ENCODE measurements at places on chromosomes 4 and X.

- DNase-seq, result peak; percentile 20
Measured at GRCh38 chrX:118346258-118347094, 570 bp downstream of the WDR44 start.

DNA sequence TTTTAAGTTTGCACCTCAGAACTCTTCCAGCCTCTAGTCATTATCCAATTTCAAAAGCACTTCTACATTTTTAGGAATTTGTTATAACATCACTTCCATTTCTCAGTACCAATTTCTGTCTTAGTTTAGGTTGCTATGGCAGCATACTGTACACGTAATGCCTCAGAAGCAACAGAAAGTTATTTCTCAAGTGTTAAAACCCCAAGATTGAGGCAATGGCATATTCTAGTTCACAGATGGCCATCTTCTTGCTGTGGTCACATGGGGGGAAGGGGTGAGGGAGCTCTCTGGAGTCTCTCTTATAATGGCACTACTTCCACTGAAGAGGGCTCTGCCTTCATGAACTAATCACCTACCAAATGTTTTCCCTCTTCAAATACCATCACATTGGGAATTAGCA is 220.3 kb upstream of the CTSO start:
- DNase-seq, result no peak

DNA sequence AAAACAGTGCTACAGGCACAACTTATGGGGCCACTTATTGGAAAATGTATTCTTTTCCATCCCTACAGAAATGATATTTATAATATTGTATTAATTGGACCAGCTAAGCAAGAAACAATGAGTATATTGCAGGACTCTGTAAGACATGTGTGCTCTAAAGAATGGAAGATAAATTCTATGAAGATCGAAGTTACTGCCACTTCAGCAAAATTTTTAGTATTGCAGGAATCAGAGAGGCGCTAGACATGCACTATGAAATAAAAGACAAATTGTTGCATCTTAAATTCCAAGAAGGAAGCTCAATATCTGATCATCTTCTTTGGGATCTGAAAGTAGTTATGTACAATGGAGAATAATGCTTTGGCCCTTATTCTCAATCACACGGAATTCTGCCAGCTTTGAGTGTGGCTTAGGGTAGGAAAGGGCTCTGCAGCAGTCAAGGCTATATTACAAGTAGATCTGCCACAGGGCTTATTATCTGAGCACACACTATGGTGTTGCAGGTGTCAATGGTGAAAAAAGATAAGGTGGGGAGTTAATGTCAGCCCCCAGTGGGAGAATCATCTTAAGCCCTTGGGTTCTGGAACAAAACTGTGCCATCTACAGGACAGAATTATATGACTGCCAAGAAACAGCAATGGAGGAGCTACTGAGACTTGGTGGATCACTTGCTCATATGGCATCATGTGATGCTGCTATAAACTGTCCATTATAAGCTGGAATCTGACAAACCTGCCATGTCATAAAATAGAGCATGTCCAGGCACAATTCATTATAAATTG is 334.0 kb upstream of the NDST3 start:
- no peak for DNase-seq

- no peak for DNase-seq
Measured at GRCh38 chrX:85084770-85085393, 81.2 kb downstream of the APOOL start.

DNA sequence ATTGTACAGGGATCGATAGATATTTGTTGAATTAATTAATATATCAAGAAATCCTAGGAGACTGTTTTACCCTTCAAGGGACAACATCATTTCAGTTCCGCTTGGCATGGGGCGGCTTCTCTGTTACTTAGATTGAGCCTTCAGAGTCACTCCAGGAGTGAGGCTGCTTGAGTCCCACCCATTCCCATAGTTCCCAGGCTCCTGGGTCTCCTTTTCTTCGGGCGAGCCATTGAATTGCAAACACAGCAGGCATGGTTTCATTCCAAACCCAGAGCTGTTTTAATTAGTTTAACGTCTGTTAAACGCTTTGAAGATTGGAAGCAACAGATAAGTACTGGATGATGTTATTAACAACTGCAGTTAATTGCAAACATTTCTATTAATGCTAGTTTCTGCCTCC is 571 bp upstream of the EDA start:
- DNase-seq, result no peak

DNA sequence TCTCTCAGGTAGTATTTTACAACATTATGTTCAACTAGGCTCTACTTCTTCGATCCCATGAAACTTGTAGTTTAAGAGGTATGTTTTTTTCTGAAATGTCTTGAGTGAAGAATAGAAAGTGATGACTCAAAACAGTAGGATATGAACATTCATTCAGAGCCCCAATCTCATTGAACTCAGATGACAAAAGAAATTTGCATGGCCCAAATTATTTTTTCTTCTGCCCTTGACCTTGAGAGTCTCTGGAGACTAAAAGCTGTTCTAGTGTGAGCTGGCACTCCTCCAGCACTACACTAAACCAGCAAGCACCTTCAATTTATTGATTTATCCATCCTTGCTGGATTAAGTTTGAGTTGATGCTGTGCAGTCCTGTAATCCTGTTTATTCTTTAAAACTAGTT is 4.0 kb downstream of the DCLK2 start:
- DNase-seq, result no peak

DNA sequence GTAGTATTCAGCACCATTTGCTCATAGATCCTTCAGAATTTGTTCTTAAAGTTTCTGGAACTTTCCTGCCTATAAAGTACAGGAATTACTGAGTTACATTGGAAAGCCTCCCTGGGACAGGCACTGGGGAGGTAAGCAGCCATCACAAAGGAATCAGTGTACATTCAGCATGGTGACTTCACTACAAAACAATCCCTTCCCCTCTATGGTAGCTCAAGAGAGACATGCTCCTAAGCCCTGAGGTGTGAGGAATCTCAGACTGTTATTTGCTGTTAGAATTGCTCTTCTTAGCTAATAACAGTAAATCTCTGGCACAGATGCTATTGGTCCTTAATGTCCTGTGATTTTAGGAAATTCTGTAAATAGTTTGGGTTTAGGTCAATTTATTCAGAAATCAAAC is 1898.0 kb upstream of the PCDH7 start:
- DNase-seq, result no peak

- DNase-seq, result no peak
Measured at GRCh38 chr4:26061248-26061986, 147.4 kb downstream of the SMIM20 start.

GRCh38 chrX:109874548-109874947 is 128.4 kb upstream of the TMEM164 start:
- DNase-seq, result no peak

DNA sequence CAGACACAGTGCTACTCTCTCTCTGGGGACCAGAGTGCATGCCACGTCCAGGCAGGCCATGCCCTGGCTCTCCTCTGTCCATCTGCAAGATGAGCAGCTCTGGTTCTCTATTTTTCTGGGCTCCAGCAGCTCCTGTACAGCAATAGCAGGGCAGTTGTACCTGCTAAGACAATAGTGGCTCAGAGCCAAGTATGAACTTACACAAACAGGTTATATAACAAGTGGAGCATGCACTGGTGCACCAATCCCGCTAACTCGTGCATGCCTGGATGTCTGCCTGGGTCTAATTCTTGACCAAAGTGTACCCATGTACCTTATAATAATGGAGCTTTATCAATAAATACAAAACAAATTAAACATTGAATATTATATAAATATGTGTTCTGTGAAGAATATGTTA is 392.3 kb downstream of the CENPC start:
- DNase-seq, result no peak

GRCh38 chrX:23845351-23845817 is 62.4 kb downstream of the APOO start:
- DNase-seq, result no peak

- DNase-seq, result no peak
Measured at GRCh38 chr4:33064238-33064637, 2344.1 kb downstream of the PCDH7 start.

DNA sequence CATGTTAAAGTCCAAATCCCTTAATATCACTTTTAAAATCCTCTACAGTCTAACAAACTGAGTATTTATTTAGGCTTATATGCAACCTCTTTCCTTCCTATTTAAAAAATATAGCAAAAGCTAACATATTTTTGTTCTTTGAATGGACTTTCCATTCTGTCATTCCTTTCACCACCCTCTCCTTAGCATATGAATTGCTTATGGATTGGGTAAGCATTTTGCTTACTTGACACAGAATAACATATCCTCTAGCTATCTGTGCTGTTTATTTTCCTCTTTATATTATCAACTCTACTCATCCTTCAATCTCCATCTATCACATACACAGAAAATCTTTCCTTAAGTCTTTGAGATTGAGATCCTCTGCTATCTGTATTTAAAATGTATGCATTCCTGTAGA is 206.1 kb upstream of the NEIL3 start:
- DNase-seq, result no peak

GRCh38 chr4:518569-519083 is 19.6 kb downstream of the PIGG start:
- DNase-seq, result no peak

- no peak for DNase-seq
Measured at GRCh38 chr4:189096717-189097116, 844.0 kb upstream of the FRG1 start.

- no peak for DNase-seq
Measured at GRCh38 chr4:79899481-79899880, 173.5 kb downstream of the ANTXR2 start.

DNA sequence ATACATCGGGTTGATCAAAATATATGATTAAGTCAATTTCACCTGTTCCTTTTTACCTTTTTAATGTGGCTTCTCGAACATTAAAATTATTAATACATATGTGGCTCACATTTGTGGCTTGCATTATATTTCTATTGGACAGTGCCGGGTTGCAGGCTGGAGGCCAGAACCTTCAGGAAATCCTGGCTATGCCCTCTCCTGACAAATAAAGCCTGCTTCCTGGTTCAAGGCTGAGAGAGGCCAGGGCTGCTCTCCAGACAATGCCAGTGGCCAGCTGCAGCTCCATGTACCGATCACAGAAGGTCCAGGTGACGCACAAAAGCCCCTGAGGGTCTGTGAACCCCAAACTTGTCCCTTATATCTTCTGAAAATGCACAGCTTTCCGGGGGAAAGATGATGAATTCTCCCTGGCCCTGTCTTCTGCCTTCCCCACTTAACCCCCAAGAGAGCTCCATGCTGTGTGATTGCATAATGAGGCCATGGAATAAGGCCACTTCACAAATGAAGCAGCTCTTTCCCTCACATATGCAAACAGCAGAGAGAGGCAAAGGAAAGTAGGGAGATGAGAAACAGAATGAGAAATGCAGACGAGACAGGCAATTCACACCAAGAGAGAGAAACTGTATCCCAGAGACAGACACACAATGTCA is 241.2 kb downstream of the BCOR start:
- no peak for DNase-seq

GRCh38 chr4:11489453-11490083 is 60.9 kb upstream of the HS3ST1 start:
- DNase-seq, result no peak

GRCh38 chr4:139416073-139416673 is 37.7 kb upstream of the RAB33B start:
- no peak for DNase-seq

DNA sequence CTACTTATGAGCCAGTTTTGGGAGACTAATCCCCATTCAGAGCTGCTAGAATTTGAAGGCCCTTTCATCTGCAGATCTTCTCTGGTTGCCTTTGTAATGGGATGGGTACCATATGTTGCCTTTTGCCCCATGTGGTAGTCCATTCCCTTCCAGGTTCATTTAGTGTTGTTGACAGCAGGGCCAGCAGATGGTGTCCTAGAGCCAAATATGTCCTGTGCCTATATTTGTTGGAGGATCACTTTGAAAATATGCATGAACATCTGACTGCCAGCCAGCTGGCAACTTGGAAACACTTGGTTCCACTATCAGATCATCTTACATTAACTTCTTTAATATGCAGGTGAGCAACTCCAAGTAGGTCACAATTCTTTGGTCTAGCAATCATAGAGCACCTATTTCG is 30.4 kb downstream of the CFAP299 start:
- DNase-seq, result no peak

DNA sequence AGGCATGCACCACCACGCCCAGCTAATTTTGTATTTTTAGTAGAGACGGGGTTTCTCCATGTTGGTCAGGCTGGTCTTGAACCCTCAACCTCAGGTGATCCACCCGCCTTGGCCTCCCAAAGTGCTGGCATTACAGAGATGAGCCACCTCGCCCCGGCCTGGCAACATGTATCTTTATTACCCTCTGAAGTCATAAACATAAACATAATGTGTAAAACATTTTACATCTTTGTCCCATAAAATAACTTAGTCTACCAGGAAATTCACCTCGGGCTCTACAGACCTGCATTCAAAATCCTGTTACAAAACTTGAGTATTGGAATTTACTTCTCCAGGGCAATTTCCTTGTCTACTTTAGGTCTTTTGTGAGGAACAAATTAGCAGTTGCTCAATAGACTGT is 68.1 kb upstream of the DUSP21 start:
- DNase-seq, result no peak

DNA sequence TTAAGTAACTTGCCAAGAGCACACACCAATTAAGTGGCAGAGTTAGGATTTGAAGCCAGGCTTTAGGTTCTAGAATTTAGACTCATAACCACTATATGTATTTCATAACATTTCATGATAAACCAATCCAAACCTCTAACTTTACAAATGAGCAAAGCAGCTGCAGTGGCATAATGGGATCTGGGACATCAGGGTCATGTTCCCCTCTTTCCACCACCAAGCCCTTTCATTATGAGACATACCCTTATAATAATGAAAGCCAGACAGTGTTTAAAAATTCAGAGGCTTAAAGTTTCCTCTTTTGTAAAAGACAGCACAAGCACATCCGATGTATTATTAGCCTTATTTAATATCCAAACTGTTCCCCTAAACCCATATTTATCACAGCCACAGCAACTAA is 28.3 kb upstream of the AMELX start:
- no peak for DNase-seq

- DNase-seq, result no peak
Measured at GRCh38 chrX:374596-374995, 12.1 kb downstream of the PPP2R3B start.

DNA sequence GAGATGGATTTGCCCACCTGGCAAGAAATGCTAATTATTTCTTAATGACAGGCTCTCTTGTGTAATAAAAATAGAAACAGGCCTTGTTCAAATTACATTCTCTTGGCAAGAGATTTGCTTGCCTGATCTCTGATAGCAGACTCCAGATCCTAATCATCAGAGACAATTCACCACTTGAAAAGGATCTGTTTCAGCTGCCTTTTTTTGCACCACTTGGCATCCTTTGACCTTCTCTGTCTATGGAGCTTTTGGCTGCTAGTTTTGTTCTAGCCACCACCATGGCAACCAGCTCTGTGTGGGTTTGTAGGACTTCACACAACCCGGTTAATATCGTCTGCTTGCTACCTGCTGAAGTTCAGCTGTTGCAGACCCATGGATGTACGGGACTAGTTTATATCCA is 241.1 kb upstream of the TLL1 start:
- DNase-seq, result peak; percentile 0

GRCh38 chrX:96591421-96591820 is 93.2 kb upstream of the DIAPH2 start:
- no peak for DNase-seq

- DNase-seq, result no peak
Measured at GRCh38 chr4:77586951-77587383, 18.7 kb upstream of the CXCL13 start.

- no peak for DNase-seq
Measured at GRCh38 chrX:153635788-153636668, 11.0 kb upstream of the DUSP9 start.

All from amygdala (tissue), 56 donors.